ENCODE measurements at places on chromosomes 7 and 10.

DNA sequence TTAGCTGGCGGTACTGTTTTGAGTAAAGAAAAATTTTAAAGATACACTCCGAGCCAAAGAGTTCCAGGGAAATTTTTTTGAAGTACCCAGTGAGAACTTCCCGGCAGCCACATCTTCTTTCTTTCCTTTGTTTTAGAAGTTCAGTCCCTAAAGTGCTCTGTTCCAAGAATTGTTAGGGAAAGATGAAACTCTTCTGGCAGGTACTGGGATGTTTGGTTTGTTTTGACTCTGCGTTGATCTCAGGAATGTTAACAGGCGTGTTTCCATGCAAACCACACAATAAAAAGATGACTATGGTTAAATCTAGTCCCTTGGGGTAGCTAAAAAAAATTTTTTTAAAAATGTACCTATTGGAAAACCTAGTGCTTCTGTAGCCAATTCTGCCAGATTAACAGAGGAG is 224.7 kb upstream of the PHYHIPL start:
- no peak for DNase-seq

GRCh38 chr10:32985775-32986350 is 27.8 kb upstream of the ITGB1 start:
- DNase-seq, result no peak

- no peak for DNase-seq
These were observed 161.4 kb downstream of the TFEC start for GRCh38 chr7:115869190-115869589.

- DNase-seq, result no peak
These were observed 58.4 kb downstream of the MAPK8 start for GRCh38 chr10:48364659-48365405.

DNA sequence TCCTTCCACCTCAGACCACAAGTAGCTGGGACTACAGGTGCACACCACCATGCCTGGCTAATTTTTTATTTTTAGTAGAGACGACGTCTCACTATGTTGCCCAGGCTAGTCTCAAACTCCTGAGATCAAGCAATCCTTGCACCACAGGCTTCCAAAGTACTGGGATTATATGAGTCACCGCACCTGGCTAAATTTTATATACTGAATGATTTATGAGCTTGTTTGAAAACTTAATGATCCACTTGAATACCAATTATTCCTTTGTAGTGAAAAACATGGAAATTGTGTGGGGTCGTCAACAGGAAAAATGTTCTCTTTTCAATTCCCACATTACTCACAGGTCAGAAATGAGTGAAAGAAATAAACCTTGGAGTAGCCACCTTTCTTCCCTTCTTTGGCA is 31.3 kb downstream of the RAPGEF5 start:
- no peak for DNase-seq

DNA sequence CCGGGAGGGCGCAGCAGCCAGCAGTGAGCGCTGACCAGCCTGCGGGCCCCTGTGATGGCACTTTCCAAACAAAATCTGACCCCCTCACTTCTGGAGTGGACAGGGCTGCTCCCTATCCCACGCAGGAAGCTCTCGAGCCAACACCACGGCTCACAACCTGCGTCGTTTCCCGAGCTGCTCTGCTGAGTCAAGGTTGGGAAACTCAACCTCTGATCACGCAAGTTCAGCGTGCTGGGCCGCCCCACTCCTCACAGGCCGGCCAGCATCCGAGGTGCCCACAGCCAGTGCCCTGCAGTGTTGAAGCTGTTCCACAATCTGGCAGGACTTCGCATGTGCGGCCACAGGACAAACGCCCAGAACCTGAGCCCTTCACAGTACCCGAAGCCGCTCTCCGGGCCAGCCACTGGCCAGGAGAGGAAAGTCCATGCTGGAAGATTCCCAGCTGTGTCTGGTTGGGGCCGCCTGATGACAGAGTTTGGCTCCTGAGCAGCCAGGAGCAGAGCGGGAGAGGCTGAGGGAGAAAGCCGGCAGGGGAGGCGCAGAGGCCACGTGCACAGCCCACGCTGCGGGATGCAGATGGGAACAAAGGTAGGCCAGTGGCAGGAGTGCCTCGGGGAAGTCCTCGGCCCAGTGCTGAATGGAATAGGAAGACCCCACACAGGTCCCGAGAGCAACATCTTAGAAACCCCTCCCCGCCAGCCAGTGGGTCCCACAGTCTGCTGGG is 263.3 kb upstream of the TCERG1L start:
- no peak for DNase-seq

DNA sequence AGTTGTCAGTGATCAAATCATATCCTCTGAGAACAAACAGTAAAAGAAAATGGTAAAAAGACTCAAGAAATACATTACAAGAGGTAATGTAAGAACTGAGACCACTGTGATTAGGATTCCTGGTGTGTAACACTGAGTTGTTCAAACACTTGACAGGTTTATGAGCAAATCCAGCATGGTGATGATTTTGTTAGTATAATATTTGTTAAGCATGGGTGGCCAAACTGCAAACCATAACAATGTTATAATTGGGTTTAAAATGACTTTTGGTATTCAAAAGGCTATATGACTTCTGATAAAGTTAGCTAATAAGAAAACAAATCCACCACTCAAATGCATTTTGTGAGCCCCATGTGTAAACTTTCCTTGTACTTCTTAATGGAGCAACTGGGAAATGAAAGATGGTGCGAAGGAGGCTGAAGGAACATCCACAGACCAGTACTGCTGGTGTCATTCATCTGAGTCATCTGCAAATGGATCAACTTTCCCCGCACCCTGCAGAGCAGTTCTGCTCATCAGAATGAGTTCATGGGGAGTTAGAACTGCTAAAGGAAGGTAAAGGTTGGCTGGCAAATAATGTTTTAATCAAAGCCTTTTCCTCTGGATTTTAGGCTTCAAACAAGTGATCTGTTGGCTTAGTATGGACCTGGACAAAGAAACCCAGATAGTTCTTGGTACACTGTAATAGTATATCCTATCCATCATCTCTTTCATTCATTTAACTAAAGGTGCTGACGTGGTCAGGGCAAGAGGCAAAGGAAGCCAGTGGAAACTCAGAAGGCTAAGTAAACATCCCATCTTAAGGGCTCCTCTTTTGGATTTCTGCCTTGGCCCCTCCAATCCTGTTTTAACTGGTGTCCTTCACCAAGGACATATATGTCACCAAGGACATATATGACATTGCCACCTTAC is 45.0 kb downstream of the AFAP1L2 start:
- no peak for DNase-seq

DNA sequence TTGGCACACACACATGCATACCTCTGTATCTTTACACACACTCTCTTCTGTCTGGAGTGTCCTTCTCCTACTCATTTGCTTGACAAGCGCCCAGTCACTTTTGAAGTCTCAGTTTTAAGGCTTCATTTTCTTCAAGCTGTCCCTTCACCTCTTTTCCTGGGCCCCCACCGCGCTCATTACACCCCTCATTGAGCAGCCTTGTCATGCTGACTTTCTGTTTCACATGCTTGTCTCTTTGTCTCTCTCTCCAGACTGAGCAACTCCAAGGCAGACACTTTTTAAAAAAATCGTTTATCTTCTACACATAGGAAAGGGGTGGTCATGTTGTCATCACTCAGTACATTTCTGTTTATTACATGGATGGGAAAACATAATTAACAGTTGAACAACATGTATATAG is 225.2 kb upstream of the FZD1 start:
- no peak for DNase-seq

DNA sequence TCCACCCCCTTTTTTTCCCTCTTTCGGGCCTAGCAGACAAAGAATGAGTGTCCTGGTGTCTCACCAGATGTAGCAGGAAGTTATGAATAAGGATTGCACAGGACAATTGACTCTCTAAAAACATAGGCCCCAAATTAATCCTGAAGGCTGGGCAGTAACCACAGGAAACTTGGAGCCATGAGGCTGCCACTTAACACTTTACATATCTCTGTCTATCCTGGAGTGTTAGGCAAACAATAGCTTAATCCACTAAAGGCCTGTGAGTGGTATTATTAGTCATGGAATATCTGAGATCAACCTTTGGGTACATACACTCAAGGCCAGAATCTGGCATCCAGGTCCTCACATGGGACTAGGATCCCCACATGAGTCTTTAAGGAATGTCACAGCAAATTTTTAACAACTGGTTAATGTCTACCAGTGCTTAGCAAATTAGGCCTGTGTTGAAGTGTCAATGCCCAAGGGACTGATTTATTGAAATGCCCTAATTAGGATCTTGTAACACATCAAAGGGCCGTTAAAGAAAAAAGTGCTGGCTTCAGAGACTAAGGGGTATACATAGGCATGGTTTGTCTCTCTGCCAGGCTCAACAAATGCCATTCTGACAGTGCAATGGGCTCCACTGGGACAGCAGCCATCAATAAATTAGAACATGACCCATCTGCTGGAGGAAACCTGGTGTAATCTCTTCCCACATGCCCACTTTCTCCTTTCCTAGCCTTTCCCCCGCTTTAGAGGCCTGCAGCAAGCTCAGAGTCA is 196.7 kb upstream of the TBX20 start:
- no peak for DNase-seq

DNA sequence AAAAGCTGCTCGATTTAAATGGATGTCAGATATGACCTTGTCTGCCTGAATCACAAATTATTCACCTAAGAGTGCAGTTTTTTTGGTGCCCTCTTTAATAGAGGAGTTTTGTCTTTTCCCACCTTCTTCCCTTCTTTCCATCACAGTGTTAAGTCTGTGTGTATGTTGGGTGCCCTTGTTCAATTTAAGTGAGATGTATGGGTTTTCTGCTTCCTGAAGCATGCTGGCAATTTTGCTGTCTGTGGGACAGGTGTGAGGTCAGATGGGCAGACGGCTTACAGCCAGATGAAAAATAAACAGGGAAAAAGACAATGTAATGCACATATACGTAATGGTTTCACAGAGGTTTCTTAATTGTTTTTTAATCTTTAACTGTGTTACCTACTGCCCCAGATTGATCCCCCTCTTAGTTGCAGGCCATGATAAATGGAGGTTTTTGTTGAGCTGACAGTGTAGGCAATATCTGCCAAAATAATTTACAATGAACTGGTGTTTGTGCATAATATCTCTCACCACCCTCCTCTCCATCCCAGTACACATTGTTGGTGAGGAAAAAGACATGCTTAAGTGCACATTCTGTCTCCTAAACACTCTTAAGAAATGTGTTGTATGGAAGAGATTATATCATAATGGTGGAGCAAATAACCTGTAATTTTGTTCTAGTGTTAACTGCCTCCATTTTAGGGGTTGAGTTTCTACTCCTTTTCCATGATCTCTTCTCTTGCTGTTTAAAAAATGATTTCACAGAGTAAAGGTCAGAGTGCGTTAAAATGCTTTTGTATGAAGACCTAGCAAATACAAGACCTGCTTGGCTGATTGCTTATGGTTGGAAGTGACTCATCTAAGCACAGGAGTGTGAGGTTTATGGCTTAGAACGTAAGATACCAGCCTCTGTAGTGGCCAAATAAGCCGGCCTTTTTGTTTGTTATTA is 123.9 kb downstream of the LRRC4 start:
- no peak for DNase-seq

Measured in cortex of kidney (tissue), 1 donor.